ENCODE measurements at places on chromosomes 2 and 18.

DNA sequence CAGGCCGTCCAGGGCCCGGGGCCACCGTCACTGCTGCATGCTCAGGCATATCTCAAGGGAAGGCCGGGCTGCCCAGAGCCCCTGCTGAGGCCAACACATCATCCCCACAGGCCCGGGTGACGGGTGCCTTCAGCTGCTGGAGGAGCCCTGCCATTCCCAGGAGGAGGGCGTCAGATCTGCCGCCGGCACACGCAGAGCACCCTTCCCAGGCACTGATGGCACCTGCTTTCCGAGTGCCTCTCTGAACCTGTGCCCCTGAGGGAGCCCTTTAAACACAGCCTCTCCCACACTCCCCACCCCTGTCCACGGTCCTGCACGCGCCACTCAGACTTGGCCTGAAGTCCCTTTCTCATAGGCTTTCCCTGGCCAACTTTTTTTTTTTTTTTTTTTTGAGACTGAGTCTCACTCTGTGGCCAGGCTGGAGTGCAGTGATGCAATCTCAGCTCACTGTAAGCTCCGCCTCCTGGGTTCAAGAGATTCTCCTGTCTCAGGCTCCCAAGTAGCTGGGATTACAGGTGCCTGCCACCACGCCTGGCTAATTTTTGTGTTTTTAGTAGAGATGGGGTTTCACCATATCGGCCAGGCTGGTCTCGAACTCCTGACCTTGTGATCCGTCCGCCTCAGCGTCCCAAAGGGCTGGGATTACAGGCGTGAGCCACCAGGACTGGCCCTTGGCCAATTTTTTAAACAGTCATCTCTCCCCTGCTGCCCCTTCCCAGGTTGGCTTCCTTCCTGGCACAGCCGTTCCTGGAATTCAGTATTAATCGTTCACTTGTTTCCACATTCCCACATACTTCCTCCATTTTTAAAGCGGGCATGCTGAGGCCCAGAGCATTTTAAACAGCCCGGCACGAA, 211.7 kb downstream of the NDUFA10 start:
- peak overlapping the region; percentile 53 for H3K27ac ChIP-seq
- H3K36me3 ChIP-seq: no peaks in the 10 kb centered on the region
- H3K4me1 ChIP-seq: peaks cover 16% of the 10 kb centered on the region
- no peaks in the 10 kb centered on the region for H3K27me3 ChIP-seq
- no peak overlapping the region for H3K4me3 ChIP-seq

DNA sequence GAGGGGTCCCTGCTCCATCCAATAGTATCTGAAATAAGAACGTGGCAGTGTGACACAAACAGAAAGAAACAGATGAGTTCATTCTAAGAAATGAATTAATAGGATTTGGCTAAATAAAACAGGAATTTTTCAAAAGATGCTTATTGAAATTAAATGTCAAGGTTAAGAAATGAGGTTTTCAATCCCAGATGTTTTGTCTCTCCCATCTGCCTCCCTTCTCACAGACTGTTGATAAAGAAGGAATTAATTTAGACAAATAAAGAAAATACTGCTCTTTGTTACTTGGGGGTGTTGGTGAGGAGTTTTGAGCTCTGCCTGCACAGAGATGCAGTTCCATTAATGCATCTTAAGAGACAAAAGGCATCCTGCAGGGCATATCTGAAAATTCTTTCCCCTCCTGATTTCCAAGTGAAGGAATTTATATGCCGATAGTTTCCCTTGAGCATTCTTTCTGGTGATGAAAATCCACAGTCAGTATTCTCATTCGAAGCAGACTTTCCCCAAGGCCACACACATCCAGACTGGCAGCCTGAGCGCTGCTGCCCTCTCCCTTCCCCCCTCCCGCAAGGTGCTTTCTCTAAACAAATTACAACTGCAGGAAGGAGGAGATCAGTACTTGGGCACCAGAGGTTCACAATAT, 385.4 kb upstream of the RND3 start:
- no peak overlapping the region for H3K27ac ChIP-seq
- no peaks in the 10 kb centered on the region for H3K27me3 ChIP-seq
- H3K4me3 ChIP-seq: no peak overlapping the region
- no peaks in the 10 kb centered on the region for H3K36me3 ChIP-seq

DNA sequence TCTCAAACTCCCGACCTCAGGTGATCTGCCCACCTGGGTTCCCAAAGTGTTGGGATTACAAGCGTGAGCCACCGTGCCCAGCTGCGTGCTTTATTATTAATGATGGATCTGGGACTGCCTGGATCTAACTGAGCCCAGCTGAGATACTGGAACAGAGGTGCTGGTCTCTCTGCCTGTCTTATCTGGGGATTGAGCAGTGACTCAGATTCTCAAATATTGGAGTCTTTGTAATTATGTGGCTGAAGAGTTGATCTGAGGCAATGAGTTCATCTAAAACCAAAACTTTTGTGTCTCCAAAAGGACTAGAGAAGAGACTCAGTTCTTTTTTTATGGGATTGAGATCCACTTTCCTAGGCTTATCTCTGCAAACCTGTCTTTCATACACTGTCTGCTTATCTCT, 16.3 kb downstream of the PLEKHB2 start:
- H3K4me3 ChIP-seq: no peak overlapping the region
- no peaks in the 10 kb centered on the region for H3K36me3 ChIP-seq

DNA sequence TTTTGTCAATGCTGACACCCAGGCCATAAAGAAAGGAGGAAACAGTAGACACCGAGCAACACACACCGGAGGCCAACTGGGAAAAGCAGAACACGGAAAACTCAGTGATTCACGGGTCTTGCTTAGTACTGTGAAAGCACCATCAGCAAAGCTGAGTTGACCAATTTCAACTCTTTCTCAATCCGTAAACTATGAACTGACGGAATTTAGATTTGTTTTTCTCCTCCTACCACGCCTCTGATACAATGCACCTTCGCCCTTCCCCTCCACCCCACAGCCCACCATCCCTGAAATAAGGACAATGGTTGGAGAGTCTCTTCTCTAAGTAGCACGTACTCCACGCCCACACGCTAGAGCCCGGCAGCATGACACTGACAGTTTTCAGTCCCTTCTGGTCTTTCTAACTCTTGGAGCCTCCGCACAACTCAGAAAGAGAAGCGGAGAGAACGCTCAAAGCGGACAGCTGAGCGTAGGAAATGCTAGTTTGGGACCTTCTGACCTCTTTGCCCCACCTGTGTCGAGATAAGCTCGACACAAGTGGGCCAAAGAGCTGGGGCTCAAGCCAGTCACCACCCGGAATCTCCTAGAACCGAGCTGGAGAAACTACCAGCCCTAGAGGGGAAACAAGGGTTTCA, 669 bp downstream of the LNPK start:
- H3K36me3 ChIP-seq: no peaks in the 10 kb centered on the region
- H3K4me3 ChIP-seq: peak overlapping the region; percentile 82
- peaks cover 38% of the 10 kb centered on the region for H3K4me1 ChIP-seq
- DNase-seq: no peak
- H3K27me3 ChIP-seq: no peaks in the 10 kb centered on the region

- H3K27me3 ChIP-seq: no peaks in the 10 kb centered on the region
- H3K4me3 ChIP-seq: no peak overlapping the region
- no peak for DNase-seq
These were observed 203.5 kb downstream of the UXS1 start for GRCh38 chr2:105990624-105991023.

DNA sequence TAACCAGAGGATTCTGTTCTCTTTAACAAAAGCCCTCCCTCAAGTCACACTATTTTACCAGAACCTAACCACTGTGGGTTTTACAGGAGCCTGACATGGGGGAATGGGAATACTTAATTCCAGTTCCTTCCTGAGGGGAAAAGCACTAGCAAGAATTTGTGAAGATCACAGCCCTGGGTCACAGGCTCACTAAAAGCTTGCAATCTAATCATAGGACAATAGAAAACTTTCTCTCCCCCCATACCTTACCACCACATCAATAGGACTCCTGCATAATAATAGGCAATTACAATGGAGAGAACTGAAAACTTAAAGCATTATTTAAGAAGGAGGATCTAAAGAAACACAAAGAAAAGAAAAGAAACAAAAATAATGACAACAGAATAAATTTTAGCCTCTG, 225.8 kb upstream of the ZNF804A start:
- no peaks in the 10 kb centered on the region for H3K36me3 ChIP-seq
- H3K4me3 ChIP-seq: no peak overlapping the region
- no peak for DNase-seq

DNA sequence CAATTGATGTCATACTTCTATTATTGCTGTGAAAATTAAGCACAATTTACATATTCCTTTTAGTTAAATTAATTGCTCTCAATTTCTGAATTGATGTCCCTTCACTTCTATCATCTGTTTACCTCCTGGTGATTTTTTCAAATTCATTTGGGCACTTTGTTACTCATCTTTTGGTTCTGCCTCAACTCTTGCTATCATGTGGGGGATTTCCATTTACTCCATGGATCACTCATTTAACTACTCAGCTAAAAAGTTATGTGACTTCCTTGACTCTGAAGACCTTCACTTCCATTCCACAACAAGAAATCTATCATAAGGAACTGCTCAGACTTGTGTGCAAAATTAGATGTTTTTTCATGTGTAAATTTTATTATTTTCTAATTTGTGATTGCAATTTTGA, 126.2 kb downstream of the EHBP1 start:
- DNase-seq: no peak
- no peaks in the 10 kb centered on the region for H3K4me1 ChIP-seq
- H3K27me3 ChIP-seq: no peaks in the 10 kb centered on the region
- peaks cover 44% of the 10 kb centered on the region for H3K36me3 ChIP-seq
- H3K27ac ChIP-seq: no peak overlapping the region
- no peak overlapping the region for H3K4me3 ChIP-seq

GRCh38 chr2:8617590-8617989, 64.3 kb upstream of the ID2 start:
- DNase-seq: no peak
- no peaks in the 10 kb centered on the region for H3K36me3 ChIP-seq
- H3K27ac ChIP-seq: no peak overlapping the region
- no peak overlapping the region for H3K4me3 ChIP-seq
- no peaks in the 10 kb centered on the region for H3K4me1 ChIP-seq
- no peaks in the 10 kb centered on the region for H3K27me3 ChIP-seq

DNA sequence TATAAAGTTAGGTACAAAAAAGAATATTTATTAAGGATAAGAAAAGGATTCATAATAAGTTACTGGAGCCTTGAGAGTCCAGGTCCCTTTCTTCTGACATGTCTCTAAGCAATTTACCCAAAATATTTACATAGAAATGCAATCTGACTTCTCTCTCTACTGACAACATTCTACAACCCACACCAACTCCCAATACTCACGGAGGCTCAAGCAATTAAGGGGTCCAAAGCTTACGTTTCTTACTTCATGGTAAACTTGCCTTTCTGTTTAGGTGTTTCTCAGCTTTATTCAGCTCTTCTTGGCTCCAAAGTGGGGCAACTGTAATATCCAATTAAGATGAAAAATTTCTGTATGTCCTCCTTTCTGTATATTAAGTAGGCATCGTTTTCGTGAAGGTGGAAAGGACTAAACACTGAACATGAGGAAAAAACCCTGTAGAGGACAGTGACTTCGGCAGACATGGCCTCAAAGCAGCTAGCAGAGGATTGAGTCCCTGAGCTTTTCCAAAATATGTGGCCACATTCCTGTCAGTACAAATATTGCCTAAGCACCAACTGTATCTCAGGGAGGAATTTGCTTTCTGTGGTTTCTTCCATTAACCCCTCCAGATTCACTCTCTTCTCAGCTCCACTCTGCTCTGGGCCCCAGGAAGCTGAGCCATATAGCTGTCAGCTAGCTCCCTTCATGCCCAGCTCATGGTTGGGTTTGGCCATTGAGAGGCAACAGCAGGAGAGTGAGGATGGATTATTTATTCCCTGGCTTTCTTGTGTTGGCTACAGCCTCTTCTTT, 67.9 kb upstream of the GLS start:
- no peaks in the 10 kb centered on the region for H3K36me3 ChIP-seq
- no peaks in the 10 kb centered on the region for H3K4me1 ChIP-seq
- no peak overlapping the region for H3K4me3 ChIP-seq
- H3K27ac ChIP-seq: no peak overlapping the region

DNA sequence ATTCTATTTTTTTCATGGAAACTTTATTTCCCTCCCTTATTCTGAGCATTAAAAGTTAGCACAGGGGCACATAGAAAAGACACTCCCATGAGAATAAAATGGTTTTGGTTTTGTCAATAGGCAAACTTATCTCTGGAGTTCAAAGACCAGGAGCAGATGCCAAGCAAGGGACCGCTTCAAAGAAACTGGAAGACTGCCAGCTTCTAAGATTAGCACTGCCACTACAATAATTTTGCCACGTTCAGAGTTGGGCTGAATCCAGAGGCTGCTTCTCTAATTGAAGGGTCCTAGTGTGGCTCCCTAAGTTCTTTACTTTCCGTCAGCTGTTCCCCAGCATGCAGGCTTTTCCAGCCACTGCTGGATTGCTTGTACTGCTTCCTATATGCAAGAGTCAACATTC, 681.0 kb upstream of the GCFC2 start:
- no peak for DNase-seq
- H3K27me3 ChIP-seq: no peaks in the 10 kb centered on the region
- no peak overlapping the region for H3K27ac ChIP-seq

GRCh38 chr2:27720004-27720551, 51.4 kb upstream of the MRPL33 start:
- no peak for DNase-seq
- no peak overlapping the region for H3K27ac ChIP-seq
- H3K4me3 ChIP-seq: no peak overlapping the region
- no peaks in the 10 kb centered on the region for H3K36me3 ChIP-seq

- H3K27me3 ChIP-seq: no peaks in the 10 kb centered on the region
- no peak for DNase-seq
- no peaks in the 10 kb centered on the region for H3K4me1 ChIP-seq
- H3K27ac ChIP-seq: no peak overlapping the region
These were observed 995.8 kb upstream of the CDH2 start for GRCh38 chr18:29172756-29173067.

DNA sequence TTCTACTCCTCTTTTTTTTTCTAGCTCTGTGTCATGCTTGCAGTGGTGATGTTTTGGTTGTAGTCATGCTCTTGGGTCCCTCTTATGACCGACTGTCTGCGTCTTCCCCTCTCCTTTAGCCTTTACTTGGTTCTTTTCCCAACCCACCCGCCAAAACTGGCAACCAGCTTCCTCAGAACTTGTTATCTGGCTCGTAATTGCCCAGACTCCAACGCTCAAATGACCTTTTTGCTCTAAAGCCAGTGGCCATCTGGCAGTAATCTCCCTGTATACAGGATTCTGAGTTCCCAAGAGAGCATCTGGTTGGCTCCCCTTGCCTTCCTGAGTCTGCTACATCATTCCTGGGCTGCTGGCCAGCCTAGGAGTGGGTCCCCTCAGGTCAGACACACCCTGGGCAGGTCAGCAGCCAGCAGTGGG, 147.2 kb downstream of the MGAT5 start:
- H3K27ac ChIP-seq: peak overlapping the region; percentile 52
- H3K27me3 ChIP-seq: no peaks in the 10 kb centered on the region
- H3K36me3 ChIP-seq: peaks cover 11% of the 10 kb centered on the region
- DNase-seq: no peak
- peaks cover 37% of the 10 kb centered on the region for H3K4me1 ChIP-seq
- H3K4me3 ChIP-seq: no peak overlapping the region

- H3K27me3 ChIP-seq: no peaks in the 10 kb centered on the region
- no peak overlapping the region for H3K4me3 ChIP-seq
- no peaks in the 10 kb centered on the region for H3K36me3 ChIP-seq
- no peak for DNase-seq
These were observed 76.0 kb upstream of the MEX3C start for GRCh38 chr18:51273437-51273836.

- no peaks in the 10 kb centered on the region for H3K27me3 ChIP-seq
- no peaks in the 10 kb centered on the region for H3K36me3 ChIP-seq
- no peak overlapping the region for H3K27ac ChIP-seq
- no peak for DNase-seq
- H3K4me3 ChIP-seq: no peak overlapping the region
- H3K4me1 ChIP-seq: no peaks in the 10 kb centered on the region
These were observed 12.5 kb downstream of the MOCOS start for GRCh38 chr18:36199691-36200295.

- no peaks in the 10 kb centered on the region for H3K4me1 ChIP-seq
- H3K27ac ChIP-seq: no peak overlapping the region
- H3K36me3 ChIP-seq: no peaks in the 10 kb centered on the region
- DNase-seq: no peak
These were observed 368.9 kb downstream of the SOX11 start for GRCh38 chr2:6060992-6061663.
